ENCODE measurements at places on chromosomes 6 and 20. TPM values are rescaled to one million over a fixed set of nuclear protein-coding genes. Genes with fewer than 3 reads are reported as not detected.

RALGAPB gene
- total RNA-seq, result 33.1 TPM

MCCD1 gene
- total RNA-seq, result not detected

FBXO5 gene
- total RNA-seq, result 33.6 TPM

TRIM31 gene
- not detected for total RNA-seq

SLC17A2 gene
- not detected for total RNA-seq

COL11A2 gene
- total RNA-seq, result 0.57 TPM

CLPSL1 gene
- not detected for total RNA-seq

- no peak overlapping the region for H3K27ac ChIP-seq
- no peaks in the 10 kb centered on the region for H3K27me3 ChIP-seq
- no peak overlapping the region for H3K4me3 ChIP-seq
These were observed 4.6 kb downstream of the GUCA1A start for GRCh38 chr6:42177514-42178364.

DNA sequence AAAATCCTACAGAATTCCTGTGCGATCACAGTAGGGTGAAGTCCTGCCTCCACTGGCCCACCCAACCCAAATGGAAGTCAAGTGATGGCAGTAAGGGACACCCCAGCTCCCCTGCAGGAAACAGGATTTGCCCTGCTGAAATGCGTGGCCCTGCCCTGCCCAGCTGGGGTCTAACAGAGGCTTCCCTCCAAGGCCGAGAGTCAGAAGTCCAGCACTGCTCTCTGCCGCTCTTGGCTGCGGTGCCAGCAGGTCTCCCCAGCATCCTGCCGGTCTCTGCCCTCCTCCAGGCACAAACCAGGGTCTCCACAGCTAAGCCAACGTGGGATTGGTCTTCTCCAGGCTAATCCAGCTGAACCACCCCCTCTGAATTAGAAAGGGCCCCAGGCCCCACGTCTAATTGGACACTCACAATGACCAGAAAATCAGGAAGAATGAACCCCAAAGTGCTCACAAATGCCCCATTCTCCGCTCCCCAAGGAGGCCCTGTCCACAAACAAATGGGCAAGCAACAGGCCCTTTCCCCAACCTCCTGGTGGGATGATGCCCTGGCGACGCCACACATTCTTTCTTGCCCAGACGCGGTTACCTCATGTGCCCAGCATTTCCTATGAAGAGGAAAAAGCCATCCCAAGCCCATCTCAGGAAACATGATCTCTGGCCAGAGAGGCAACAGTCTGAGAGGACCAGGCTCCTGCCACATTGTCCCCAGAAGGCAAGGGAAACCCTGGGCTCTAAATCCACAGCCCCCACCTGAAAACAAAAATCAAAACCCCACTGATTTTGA, 117.2 kb downstream of the BANF2 start:
- no peaks in the 10 kb centered on the region for H3K4me1 ChIP-seq
- no peaks in the 10 kb centered on the region for H3K36me3 ChIP-seq
- H3K27ac ChIP-seq, result no peak overlapping the region
- no peak overlapping the region for H3K4me3 ChIP-seq

DNA sequence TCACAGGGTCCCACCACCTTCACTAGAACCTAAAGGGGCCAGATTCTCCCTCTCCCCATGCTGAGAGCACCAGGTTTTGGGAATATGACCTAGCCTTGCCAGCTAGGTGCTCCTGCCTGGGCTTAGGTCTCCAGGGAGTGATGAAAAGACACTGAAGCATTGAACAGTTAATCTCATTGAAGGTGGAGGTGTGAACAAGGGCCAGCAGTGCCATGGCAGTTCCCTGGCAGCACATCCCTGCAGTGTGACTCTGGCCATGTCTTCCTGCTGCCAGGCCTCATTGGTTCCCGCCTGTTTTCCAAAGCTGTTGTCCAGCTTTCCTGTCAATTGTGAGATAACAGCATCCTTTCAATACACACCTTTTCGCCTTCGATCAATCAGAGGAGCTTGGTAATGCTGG, 10.9 kb downstream of the PPIL6 start:
- no peak overlapping the region for H3K27ac ChIP-seq
- H3K27me3 ChIP-seq, result no peaks in the 10 kb centered on the region
- DNase-seq, result no peak
- peaks cover 4% of the 10 kb centered on the region for H3K4me1 ChIP-seq

GRCh38 chr6:165390475-165390874, 81.1 kb upstream of the C6orf118 start:
- peaks cover 2% of the 10 kb centered on the region for H3K36me3 ChIP-seq
- H3K27me3 ChIP-seq, result no peaks in the 10 kb centered on the region
- H3K4me3 ChIP-seq, result no peak overlapping the region
- no peaks in the 10 kb centered on the region for H3K4me1 ChIP-seq
- H3K27ac ChIP-seq, result no peak overlapping the region
- DNase-seq, result no peak

- no peak overlapping the region for H3K4me3 ChIP-seq
- no peaks in the 10 kb centered on the region for H3K36me3 ChIP-seq
- H3K27ac ChIP-seq, result no peak overlapping the region
- H3K4me1 ChIP-seq, result peaks cover 11% of the 10 kb centered on the region
- no peak for DNase-seq
These were observed 229.2 kb downstream of the PRL start for GRCh38 chr6:22067671-22068070.

DNA sequence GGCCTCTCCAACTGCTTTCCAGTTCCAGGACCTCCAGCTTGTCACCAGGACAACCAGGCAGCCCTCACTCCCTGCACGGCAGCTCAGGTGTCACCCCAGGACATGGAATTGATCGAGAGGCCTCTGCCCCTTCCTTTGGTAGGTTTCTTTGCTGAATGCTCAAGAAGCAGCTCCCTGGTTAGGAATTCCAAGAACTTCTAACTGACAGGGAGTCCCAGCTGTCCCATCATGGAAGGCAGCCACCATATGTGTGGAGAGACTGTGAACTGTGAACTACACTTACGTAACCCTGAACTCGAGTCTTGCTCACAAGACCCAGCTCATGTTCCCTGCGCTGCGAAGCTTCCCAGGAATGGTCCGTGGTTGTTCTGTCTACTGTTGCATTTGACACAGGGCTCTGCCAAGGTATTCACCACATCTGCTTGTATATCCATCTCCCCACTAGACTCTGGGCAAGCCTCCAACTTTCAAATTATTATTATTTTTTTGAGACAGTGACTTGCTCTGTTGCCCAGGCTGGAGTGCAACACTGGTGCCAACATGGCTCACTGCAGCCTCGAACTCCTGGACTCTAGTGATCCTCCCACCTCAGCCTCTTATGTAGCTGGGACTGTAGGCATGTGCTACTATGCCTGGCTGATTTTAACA, 35.7 kb downstream of the MGME1 start:
- no peaks in the 10 kb centered on the region for H3K4me1 ChIP-seq
- H3K36me3 ChIP-seq, result no peaks in the 10 kb centered on the region
- H3K27me3 ChIP-seq, result no peaks in the 10 kb centered on the region

- no peak for DNase-seq
- no peaks in the 10 kb centered on the region for H3K27me3 ChIP-seq
- peaks cover 9% of the 10 kb centered on the region for H3K36me3 ChIP-seq
- H3K4me1 ChIP-seq, result peaks cover 28% of the 10 kb centered on the region
These were observed 763 bp downstream of the ZKSCAN8 start for GRCh38 chr6:28142446-28142845.

- no peaks in the 10 kb centered on the region for H3K4me1 ChIP-seq
- no peak overlapping the region for H3K4me3 ChIP-seq
- no peaks in the 10 kb centered on the region for H3K27me3 ChIP-seq
- no peak for DNase-seq
These were observed 181.8 kb upstream of the MCHR2 start for GRCh38 chr6:100175814-100176310.

DNA sequence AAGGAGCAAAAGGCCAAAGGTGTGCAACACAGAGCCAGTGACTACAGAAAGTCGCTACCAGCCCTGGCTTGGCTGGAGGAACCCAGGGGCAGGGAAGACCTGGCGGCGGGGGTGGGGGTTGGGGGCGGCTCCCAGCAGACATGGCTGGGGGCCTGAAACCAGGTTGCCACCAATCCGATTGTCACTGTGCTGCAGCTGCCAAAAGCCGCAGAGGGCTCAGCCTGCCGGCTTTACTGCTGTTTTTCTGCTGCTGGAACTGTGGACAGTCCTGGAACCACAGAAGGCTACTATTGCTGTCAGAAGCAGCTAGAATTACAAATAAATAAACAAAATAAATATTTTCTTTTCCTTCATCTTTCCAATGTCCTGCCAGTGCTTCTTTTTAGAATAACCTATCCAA, 25.7 kb upstream of the OGFRL1 start:
- no peak for DNase-seq
- H3K4me1 ChIP-seq, result no peaks in the 10 kb centered on the region
- no peak overlapping the region for H3K27ac ChIP-seq
- H3K4me3 ChIP-seq, result no peak overlapping the region
- peaks cover 7% of the 10 kb centered on the region for H3K27me3 ChIP-seq

DNA sequence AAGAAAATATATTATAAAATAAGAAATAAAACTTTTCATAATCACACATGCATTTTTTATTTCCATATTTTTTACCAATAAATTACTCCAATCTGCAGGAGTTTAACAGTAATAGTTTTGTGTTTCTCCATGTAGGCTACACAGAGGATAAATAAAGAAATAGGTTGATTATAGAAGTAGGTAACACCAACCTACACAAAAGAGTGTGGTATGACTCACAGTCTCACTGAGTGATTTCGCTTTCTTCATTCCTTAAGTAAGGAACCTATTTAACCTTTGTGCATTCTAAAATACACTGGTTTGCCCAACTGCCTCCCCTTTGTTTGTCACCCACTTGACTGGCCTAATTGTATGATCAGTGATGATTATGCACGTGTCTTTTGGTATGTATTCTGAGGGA, 244.2 kb upstream of the RIMS1 start:
- H3K27me3 ChIP-seq, result no peaks in the 10 kb centered on the region
- no peaks in the 10 kb centered on the region for H3K36me3 ChIP-seq
- DNase-seq, result no peak
- no peaks in the 10 kb centered on the region for H3K4me1 ChIP-seq

DNA sequence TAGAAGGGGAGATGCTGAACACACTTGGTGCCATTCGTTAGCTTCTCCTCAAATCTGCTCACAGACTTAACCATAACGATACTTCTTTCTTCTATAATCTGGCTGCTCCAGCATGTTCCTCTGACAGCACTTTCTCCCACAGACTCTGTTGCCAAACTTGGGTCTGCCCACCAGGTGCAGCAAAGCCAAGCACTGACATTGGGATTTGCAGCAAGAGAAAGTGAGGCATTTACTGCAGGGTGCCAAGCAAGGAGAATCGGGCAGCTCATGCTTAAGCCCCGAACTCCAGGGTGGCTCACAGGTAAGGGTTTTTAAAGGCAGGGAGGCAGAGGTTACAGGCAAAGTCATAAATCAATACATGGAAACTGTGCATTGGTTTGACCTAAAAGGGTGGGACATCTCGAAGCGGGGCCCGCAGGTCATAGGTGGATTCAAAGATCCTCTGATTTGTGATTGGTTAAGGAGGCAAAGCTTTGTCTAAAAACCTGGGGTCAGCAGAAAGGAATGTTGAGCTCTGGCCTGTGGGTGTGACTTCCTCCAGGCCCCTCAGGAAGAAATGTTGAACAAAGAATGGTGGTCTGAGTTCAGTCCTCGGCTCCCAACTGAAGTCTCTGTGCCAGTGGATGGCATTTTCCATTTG, 25.1 kb upstream of the PNPLA1 start:
- no peaks in the 10 kb centered on the region for H3K4me1 ChIP-seq
- no peak overlapping the region for H3K27ac ChIP-seq
- no peaks in the 10 kb centered on the region for H3K27me3 ChIP-seq
- no peak overlapping the region for H3K4me3 ChIP-seq
- no peak for DNase-seq

DNA sequence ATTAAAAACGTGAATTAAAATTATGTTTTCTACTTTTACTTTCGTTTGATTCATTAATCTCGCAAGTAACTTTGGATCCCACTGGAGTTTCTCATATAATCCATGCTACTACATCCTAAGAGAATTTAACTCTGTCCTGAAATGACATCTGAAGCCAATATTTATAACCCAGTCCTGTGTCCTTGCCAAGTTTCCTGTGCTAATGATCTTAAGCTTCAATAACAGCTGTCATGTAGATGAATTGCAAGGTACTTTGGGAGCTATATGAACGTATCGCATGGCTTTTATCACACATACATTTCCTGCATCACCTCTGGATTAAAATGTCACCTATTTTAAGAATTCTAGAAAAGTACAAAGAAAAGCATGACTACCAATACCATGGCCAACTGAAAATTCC, 833.8 kb upstream of the CITED2 start:
- H3K27ac ChIP-seq, result peak overlapping the region; percentile 14
- H3K27me3 ChIP-seq, result no peaks in the 10 kb centered on the region
- no peaks in the 10 kb centered on the region for H3K36me3 ChIP-seq
- H3K4me3 ChIP-seq, result no peak overlapping the region

DNA sequence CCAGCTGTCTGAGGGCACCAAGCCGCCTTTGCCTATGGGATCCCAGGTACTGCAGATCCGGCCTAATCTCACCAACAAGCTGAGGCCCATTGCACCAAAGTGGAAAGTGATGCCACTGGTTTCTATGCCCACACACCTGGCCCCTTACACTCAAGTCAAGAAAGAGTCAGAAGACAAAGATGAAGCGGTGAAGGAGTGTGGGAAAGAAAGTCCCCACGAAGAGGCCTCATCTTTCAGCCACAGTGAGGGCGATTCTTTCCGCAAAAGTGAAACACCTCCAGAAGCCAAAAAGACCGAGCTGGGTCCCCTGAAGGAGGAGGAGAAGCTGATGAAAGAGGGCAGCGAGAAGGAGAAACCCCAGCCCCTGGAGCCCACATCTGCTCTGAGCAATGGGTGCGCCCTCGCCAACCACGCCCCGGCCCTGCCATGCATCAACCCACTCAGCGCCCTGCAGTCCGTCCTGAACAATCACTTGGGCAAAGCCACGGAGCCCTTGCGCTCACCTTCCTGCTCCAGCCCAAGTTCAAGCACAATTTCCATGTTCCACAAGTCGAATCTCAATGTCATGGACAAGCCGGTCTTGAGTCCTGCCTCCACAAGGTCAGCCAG, 283.0 kb downstream of the TSHZ2 start:
- H3K27me3 ChIP-seq, result no peaks in the 10 kb centered on the region
- H3K4me3 ChIP-seq, result no peak overlapping the region
- H3K4me1 ChIP-seq, result no peaks in the 10 kb centered on the region

DNA sequence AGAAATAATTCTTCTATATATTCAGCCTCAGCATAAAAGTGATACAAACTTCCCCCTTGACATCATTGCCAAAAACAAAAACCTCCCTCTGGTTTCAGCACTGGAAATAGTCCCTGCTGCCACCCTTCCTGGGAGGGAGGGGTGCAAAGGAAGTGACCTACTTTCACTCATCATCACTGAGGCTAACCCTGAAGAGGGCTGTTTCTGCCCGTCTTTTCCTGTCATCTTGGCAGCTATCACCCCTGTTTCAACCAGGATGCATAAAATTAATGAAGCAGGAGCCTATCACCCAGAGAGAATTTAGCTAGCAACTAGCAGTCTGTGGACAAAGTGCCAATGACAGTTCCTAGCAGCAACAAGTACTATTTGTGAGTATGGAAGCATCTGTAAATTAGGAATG, 397.8 kb downstream of the LAMA2 start:
- H3K27me3 ChIP-seq, result no peaks in the 10 kb centered on the region
- DNase-seq, result no peak
- no peaks in the 10 kb centered on the region for H3K36me3 ChIP-seq
- no peak overlapping the region for H3K27ac ChIP-seq
- no peak overlapping the region for H3K4me3 ChIP-seq

All from Panc1 (cell line).